Stimulated activated naive B cell treated with anti-CD40 and anti-IgM and Interleukin-4, amounts not matched to agents 10 μg/mL and 1 μg/mL and 100 μg/mL, for 72 hours (primary cell): ENCODE measurements at places on chromosomes 11 and 22.

DNA sequence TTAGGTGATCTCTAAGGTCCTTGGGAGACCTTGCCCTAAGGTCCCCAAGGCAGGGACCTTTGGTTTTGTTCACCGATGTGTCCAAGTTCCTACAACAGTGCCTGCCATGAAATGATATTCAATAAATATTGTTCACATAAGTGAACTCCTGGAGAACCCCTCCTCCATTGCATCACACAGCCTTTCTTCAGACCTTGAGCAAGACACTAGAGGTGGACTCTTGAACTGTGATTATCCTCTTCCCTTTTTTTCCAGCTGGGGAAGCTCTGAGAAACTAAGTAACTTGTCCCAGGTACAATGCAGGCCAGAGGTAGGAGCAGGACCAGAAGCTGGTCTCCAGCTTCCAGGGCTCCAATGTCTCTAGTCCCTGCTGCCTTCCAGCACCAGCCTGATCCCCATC lies 76.6 kb upstream of the LMO1 start:
- DNase-seq, result no peak

GRCh38 chr22:33803371-33804282 lies 116.6 kb downstream of the LARGE1 start:
- no peak for DNase-seq

- DNase-seq, result no peak
Measured at GRCh38 chr11:23455321-23455891, 595.1 kb upstream of the CCDC179 start.

DNA sequence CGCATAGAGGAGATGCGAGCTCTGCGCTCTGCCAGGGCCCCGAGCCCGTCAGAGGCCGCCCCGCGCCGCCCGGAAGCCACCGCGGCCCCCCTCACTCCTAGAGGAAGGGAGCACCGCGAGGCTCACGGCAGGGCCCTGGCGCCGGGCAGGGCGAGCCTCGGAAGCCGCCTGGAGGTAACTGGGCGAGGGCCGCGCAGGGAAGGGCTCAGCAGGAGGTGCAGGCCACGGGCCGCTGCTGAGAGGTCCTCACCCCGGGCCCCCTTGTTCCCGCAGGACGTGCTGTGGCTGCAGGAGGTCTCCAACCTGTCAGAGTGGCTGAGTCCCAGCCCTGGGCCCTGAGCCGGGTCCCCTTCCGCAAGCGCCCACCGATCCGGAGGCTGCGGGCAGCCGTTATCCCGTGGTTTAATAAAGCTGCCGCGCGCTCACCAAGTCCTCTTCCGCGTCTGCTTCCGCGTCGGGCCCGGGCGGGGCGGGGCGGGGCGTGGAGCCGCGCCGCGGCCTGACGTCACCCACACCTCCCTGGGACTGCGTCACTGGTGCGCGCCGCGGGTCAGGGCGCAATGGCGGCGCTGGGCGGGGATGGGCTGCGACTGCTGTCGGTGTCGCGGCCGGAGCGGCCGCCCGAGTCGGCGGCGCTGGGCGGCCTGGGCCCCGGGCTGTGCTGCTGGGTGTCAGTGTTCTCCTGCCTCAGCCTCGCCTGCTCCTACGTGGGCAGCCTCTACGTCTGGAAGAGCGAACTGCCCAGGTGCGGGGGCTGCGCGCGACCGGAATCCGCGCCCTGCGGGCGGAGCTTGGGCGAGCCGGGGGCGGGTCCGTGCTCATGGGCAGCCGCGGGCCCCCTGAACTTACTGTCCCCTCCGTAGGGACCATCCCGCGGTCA lies at the start of gene RCE1:
Gene RCE1 (plus strand): TSS at position 546 of the 880 bp plus-strand sequence. CDS start 15 bp downstream, at position 561.
- peak; percentile 84 for DNase-seq

GRCh38 chr11:74471668-74472429 lies 4.5 kb upstream of the KCNE3 start:
- no peak for DNase-seq

GRCh38 chr11:32659672-32660071 lies 76.0 kb downstream of the EIF3M start:
- no peak for DNase-seq

DNA sequence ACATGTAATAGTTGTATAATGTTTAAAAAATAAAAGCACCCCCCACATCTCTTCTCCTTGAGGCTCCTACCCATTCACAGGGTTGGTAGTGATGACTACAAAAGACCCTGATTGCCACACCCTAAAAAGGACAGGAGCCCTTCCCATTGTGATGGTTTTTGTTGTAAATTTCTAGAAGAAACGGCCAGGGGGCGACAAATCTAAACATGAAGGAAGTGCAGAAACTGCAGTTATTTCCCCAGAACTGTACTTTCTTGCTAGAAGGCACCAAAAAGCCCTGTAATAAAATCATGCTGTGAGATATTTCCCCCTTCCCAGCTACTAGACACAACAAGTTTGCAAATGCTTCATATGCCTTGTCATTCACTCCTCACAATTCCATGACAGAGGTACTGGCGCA lies 10.8 kb downstream of the PRR5L start:
- no peak for DNase-seq

DNA sequence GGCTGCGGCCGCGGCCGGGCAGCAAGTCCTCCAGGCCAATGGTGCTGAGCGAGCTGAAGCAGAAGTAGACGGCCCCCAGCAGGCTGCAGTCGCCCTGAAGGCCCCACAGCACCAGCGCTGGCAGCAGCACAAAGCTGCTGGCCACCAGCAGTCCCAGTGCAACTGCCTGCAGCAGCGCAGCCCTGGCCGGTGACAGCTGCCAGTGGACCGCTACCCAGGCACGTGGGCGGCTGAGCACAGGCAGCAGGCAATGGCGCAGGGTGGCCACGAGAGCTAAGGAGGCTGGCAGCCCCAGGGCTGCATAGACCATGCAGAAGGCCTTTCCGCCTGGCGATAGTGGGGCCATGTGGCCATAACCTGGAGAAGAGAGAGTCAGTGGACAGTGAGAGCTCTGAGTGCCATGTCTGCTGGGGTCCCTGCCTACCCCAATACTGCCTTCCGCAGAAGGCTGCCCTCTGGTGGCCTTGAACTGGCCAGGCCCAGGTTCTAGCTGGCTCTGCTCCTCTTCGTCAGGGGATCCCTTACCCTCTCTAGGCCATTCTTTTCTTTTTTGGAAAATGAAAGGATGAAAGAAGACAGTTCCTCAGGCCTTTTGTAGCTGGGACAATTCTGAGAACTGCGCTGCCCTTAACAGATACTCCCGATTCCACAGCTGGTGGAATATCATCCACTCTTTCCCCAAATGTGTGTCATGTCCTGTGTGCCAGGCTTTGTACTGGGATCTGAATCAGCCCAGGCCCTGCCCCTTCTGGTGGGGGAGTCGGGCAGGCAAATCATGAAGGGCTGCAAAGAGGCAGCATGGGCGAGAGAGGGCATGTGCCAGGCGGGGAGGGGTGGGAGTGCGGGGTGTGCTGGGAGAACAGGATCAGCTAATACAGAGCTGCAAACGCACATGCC lies 1.8 kb downstream of the KCNK7 start:
- no peak for DNase-seq

GRCh38 chr11:13260963-13261588 lies 16.5 kb upstream of the BMAL1 start:
- DNase-seq, result no peak

- no peak for DNase-seq
Measured at GRCh38 chr11:19646308-19646707, 66.3 kb upstream of the NAV2 start.

GRCh38 chr11:100760744-100761143 lies 73.7 kb downstream of the ARHGAP42 start:
- DNase-seq, result no peak

DNA sequence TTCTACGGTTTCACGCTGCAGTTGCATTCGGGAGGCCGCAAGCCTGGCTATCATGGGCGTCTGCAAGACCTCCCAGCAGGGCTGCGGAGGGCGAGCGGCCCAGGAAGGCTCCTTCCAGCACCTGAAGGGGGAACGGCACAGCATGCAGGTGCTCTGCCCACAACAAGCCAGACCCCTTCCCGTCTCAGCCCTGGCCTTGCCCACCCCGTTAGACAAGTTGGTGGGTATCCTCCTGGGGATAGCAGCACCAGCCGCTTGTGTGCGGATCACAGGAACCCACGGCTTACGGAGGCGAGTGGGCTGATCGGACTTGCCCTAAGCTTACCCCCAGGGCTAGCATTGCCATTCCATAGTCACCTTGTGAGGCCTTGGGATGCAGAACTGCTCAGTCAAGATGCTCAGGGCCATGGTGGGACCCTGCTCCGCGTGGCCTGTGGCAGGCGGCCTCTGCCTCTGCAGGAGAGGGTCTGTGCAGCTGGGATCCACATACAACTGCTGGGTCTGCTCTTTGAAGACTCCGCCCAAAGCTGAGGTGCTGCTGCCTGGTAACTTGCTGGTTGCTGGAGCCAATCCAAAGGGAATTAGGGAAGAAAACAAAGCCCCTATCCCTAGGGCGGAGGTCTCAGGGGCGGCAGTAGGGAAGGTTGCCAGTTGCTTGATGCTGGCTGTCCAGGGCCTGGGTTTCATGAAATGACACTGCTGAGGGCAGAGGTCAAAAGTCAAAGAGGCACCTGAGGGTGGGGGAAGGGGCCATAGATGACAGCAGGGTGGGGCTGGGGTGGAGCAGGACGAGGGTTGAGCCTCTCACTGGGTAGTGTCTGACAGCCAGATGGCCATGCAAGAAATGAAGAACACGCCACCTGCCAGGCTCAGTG lies 1.4 kb upstream of the OSBPL5 start:
- no peak for DNase-seq

- peak; percentile 9 for DNase-seq
Measured at GRCh38 chr11:57491371-57492061, 24.0 kb downstream of the SLC43A1 start.

- DNase-seq, result no peak
Measured at GRCh38 chr11:28966951-28967350, 858.8 kb downstream of the METTL15 start.

DNA sequence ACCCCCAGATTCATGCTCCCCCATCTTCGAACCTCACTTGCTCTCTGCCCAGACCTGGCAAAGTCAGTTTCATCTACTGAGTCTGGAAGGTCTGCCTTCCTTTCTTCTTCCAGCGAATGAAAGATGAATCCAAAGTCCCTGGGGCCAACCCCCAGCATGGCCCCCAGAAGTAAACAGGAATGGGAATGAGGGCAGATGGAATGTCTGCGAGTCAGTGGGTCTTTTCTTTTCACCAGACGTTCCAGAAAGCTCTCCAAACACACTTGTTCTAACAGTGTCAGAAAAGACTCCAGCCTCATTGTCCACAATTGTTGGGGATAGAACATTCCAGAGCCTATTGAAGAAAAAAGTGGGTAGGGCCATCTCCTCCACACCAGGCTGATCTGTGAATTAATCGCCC lies 28.6 kb downstream of the RIBC2 start:
- no peak for DNase-seq

DNA sequence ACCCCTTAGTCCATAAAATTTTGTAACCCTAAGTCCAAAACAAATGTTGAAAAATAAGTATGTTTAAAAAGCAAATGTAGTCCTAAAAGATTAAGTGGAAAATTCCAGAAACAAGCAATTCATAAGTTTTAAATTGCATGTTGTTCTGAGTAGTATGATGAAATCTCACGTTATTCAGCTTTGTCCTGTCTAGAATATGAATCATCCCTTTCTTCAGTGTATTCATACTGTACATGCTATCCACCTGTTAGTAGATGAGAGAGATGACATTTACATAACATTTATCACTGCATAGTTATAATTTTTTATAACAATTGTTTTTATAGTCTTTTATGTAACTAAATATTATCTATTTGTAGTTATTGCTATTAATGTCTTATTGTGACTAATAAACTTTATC lies 622.3 kb upstream of the CHORDC1 start:
- DNase-seq, result no peak

GRCh38 chr22:45626198-45626651 lies 45.4 kb upstream of the ATXN10 start:
- DNase-seq, result no peak

- no peak for DNase-seq
Measured at GRCh38 chr22:39498368-39498767, 3.7 kb upstream of the MIEF1 start.

- peak; percentile 13 for DNase-seq
Measured at GRCh38 chr11:124670732-124671131, 2.8 kb downstream of the SIAE start.
